ENCODE measurements at places on chromosomes 7 and 10. TPM values are rescaled to one million over a fixed set of nuclear protein-coding genes. Genes with fewer than 3 reads are reported as not detected.

PRPS1L1 gene
- polyA plus RNA-seq = not detected

AKR1C3 gene
- 0.70 TPM for polyA plus RNA-seq

LIPN gene
- not detected for polyA plus RNA-seq

ENTPD7 gene
- polyA plus RNA-seq = 3.9 TPM

SNCG gene
- 4.3 TPM for polyA plus RNA-seq

SRGN gene
- polyA plus RNA-seq = 0.10 TPM

COX19 gene
- 7.6 TPM for polyA plus RNA-seq

MMD2 gene
- polyA plus RNA-seq = not detected

- DNase-seq = peak; percentile 89
Observed at GRCh38 chr7:137898839-137899721, 52.3 kb upstream of the DGKI start.

GRCh38 chr7:13259930-13260329 lies 572.5 kb downstream of the ARL4A start:
- no peak for DNase-seq

DNA sequence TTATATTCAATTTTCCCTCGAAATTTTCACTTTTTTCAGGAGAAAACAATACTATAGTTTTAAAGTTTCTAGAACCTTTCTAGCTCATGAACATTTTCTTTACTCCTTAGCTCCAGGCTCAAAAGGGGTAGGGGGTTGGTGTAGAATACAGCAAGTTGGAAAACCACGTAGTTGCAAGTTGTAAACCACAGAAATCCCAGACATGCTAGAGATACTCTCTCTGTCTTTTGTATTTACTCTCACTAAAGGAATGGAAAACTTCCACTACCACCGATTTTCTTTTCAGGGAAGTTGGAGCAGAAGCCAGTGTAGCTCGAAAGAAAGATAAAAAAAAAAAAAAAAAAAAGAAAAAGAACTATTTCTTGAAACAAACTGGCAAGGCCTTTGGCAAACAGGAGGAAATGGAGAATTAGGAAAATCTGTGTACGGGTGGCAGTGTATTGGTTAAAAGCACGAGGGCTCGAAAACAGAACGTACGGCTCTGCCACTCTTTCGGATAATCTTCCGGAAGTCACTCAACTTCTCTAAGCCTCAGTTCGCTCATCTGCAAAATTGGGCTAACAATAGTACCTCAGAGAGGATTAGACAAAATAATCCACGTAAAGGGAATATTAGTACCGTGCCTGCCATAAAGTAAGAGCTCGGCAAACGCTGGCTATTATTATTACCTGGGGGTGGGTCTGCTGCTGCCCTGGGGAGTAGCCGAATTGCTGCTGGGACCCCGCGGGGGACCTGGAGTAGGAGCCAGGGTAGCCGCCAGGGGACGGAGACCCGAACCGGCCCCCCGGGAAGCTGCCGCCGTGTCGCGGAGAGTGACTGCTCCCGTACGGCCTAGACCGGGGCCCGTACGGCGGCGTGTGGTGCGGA lies 628 bp downstream of the MPLKIP start:
- DNase-seq = no peak

DNA sequence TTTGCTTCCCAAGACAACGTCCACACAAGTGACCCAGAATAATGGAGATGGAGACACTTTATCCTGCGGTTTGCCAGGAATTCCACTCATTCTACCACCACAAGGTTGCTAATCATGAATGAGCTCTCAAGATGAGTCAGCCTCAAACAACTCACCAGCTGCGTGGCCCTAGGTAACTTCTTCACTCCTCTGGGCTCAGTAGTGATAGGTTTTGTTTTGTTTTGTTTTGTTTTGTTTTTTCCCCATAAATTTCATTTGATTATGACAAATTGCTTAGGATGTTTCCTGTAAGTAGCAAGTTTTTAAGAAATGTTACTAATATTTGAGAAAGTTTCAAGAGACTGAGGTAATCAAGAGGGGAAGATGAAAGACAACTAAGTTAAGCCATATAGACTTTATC lies 286.8 kb downstream of the PARD3 start:
- DNase-seq = no peak

GRCh38 chr7:149716007-149716931 lies 57.1 kb downstream of the ZNF467 start:
- DNase-seq = peak; percentile 51

DNA sequence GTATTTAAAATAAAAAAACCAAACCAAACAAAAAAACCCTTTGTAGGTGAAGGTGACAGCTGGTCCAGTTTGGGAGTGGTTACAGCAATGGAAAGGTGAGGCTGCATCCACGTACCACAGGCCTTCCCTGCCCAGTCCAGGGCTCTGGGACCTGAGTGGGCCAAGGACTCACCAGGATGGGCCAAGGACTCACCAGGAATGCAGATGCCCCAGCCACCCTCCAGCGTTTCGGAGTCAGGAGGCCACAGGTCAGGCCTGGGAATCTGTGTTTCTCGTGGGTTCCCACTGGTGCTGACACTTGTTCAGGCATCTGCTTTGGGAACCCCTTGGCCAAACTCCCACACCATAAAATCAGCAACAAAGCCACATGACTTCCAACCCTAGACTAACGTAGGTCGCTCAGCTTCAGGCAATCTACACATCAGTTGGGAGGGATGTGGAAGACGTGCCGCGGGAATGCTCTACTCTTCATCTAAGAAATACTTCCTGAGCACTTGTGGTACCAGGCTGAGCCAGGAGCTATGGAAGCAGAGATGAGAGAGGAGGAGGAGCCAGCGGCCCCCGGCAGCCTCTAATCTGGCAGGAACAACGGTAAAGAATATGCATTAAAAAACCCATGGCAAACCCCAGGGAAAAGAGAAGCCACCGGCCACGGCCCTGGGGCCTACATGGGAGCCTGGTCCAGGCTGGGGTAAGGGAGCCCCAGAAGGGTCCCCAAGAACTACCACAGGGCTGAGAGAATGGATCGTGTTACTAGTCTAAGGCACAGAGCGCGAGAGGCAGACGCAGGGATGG lies 473.4 kb downstream of the PTPRN2 start:
- DNase-seq = no peak

DNA sequence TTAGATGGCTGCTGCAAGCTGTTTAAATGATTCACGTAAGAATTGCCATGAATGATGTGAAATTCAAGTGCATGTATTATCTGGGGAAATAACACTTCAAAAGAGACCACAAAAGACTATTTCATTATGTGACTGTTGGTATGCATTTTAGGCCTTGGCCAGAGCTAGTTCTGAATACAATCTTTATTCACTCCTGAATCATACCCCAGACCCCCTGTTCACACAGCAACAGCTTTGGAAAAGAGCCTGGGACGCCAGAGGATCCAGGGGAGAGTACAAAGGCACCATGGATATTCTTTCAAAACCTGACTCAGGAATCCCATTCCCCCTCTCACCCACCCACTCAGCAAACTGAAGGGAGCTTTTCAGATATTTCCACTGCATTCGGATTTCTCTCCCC lies 377.1 kb upstream of the DPP6 start:
- no peak for DNase-seq

DNA sequence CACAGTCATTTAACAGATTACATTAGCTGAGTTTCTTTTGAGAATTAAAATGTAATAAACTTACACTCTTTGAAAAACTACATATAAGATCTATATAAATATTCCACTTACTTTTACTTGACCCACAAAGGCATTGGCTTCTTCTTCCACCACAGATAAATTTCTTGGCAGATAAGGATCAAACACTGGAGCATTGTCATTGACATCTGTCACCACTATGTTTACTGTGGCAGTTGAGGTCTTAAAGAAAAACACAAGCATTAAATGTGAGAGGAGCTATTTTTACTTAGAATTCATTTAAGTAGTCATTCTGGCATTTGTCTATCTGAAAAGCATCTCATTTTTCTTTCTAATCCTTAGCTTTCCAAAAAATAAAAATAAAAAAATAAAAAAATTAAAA lies 734.4 kb downstream of the PCDH15 start:
- DNase-seq = no peak

GRCh38 chr7:118372530-118372929 lies 148.0 kb downstream of the ANKRD7 start:
- no peak for DNase-seq
